ENCODE measurements at places on chromosomes 16 and 17.

DNA sequence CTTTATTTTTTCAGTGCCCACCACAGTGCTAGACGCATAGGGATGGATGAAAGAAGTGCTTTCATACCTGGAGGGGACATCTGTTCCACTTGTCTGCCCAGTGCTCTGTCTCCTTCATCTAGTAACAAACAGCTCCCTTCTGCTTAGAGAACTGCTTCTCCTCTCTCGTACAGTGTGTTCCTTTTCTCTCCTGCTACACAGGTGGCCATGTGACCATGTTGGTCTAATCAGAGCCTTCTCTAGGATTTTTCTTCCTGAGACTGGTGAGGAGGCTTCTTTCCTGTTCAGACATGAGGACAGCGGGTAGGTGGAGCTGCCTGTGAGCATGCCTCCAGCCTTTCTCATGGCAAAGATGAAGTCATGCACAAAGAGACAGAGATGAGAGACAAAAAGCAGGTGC is 182.7 kb downstream of the TMEM132E start:
- no peak for DNase-seq

GRCh38 chr16:56262148-56262547 is 70.9 kb downstream of the GNAO1 start:
- no peak for DNase-seq

DNA sequence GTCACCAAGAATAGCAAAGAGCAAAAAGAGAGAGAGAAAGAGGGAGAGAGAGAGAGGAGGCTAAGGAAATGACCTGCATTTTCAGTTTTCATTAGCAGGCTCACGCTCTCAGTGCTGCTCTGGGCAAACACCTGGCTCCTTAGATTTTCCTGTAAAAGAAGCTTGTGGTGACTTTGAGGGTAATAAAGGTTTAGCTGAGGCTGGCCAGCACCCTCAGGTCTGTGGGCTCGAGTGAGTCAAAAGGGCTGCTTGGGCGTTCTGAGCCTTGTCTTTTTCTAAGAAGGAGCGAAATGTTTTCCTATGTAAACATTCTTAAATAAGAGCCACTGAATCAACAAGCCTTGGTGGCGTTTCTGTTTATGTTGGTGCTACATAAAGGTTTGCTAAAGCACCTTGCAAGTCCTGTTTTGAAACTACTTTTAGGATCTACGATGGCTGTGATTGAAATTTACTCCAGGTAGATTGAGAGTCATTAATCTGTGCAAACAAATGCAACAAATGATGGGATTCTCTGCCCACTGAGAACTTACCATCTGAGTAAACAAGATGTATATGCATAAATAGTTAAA is 38.8 kb downstream of the SHISA6 start:
- no peak for DNase-seq

GRCh38 chr16:48526958-48527331 is 83.0 kb downstream of the N4BP1 start:
- DNase-seq, result no peak

- no peak for DNase-seq
Measured at GRCh38 chr17:59761385-59762048, 54.1 kb downstream of the VMP1 start.

- DNase-seq, result peak; percentile 49
Measured at GRCh38 chr17:1629504-1630310, 1.1 kb upstream of the SLC43A2 start.

DNA sequence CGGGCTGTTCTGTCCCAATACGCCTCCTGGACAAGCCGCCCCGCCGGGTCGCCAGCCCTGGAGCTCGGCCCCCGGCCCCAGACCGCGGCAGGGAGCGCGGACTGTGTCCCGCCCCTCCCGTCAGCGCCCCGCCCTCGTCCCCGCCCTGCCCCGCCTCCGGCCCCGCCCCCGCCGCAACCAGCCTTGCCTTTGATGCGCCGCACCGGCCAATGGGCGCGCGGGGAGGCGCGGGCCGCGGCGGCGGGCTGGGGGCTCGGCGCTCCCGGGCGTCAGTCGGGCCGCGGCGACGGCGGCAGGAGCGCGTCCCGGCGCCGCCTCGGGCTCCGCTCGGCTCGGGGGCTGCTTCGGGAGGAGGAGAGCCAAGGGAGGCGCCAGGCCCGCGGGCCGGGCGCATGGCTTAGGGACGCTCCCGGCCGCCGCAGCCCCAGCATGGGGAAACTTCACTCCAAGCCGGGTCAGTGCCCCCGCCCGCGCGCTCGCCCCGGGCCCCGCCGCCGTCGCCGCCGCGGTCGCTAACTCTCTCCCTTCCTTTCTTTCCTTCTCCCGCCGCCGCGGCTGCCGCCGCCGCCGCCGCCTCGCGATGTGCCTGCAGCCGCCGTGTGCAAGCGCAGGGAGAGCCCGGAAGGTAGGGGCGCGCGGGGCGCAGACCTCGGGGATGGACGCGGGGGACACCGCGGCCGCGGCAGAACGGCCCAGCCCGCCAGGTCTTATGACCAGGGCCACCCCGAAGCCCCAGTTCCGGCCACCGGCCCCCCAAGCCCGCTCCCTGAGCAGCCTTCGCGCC is at the start of gene NKD1:
Gene NKD1, plus strand, starts transcription at position 272 of the 784 bp plus-strand sequence. Its CDS starts 158 bp downstream, at position 430.
- no peak for DNase-seq

All from HT1080 (cell line).